ENCODE measurements at places on chromosomes 2 and 18.

DNA sequence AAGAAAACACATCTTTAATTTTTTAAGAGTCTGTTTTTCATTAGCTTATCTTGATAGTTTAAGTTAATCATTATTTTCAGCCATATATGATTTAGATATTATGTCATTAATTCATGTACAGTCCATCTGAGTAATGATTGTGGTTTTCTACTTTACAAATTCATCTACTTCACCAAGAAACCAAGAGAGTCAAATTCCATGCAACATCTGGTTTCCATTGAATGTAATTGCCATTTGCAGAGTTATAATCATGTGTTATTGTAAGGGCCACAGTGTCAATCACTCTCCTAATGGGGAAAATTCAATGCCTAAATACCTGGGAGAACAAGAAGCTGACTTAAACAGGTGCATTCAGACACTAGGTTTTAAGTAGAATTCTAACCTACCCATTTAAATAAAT is 217.2 kb upstream of the OSR1 start:
- no peak for DNase-seq

DNA sequence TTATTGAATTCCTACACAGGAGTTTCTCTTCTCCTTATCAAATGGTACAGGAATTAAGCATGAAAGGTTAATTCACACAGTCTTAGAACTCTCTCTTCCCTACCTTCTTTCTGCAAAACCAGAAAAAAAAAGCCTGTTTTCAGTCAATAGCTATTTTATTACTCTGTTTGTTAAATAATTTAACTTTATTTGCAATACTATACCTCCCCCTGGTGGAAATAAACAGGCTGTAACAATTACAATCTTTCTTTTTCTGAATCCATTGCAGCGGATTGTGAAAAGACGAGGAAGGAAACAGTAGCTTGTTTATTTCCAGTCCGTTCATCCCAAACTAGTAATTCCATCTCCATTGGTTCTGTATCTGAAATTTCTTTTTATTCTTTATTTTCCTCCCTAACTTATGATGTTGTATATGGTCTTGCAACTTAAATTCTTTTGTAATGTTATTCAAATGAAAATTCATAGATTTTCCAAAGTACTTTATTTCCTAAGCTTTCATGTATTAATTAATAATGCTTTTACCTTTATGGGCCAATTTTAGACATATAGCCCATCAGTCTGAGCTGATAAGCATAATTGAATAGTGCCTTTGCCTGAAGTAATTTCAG is 165.2 kb downstream of the SH3BP4 start:
- peak; percentile 31 for DNase-seq

DNA sequence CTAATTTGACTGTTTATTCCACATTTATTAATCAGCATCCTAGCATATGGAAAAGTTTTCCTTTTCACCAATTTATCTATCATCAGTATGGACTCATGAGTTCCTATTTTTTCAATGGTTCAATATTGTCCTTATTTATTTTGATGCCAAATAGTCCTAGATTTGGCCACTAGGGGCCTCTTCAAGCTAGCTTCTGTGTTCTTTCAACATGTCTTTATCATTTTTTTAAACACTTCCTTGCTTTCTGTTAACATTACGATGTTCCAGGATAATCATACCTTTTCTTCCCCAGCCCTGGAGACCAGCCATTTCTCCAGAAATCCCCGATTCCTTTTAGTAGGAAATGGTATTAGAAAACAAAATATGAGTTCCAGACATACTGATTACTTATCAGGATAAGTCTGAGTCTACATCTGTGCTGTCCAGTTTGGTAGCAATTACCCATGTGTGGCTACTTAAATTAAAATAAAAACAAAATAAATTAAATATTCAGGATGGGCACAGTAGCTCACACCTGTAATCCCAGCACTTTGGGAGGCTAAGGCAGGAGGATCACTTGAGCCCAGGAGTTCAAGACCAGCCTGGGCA is 70.6 kb downstream of the RPE start:
- DNase-seq: peak; percentile 21

DNA sequence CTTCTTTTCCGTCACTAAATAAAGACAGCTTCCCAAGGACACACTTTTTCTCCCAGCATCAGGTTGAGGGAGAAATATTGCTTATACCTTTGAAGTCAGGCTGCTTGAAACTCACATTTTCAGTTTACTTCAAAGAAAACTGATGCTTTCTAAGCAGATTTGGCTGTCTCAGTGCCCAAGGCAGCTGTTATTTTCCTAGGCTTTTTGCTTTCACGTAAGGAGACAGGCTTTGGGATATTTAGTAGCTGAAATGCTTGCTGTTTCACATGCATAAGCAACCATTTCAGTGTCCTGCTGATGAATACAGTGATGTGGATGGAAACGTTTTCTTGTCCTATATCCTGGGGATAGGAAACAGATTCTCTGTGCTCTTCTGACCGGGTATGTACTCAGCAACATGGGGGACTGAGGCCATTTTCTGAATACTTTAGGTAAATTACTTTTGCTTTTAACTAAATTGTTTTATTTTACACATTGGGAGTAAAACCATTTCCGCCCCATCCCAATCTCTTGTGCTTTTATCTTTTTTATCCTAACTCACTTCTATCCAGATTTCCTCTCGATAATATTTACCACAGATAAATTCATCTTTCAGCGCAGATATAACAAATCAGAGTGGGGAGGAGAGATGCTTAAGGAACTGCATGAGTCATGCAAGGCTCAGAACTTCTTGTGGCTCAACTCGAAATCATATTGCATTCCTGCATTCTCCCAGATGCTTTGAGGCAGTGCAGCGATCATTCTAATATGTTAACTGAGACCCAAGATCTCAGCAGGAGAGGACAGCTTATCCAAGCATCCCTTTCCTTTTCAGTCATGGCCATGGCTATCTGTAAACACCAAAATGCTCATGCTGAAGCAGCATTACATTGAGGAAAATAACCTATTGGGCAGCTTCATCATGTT is 22.2 kb downstream of the GALR1 start:
- no peak for DNase-seq

GRCh38 chr18:8957731-8958130 is 144.8 kb upstream of the NDUFV2 start:
- DNase-seq: no peak

DNA sequence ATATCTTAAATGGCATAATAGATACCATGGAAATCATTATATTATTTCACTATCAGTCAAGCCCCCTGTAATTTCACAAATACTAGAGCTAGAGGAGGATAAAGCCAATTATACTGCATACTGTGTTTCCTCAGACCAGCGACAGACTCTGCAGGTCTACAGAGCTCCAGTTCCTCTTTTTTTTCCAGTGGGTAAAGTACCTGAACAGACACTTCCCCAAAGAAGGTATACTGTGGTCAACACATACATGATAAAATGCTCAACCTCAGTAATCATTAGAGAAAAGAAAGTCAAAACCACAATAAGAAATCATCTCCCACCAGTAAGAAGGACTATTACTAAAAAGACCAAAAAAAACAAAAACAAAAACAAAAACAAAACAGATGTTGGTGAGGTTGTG is 44.6 kb downstream of the SCN7A start:
- DNase-seq: no peak

- DNase-seq: no peak
Measured at GRCh38 chr2:14516844-14517243, 115.7 kb upstream of the LRATD1 start.

GRCh38 chr2:138633049-138633448 is 131.5 kb downstream of the SPOPL start:
- no peak for DNase-seq

DNA sequence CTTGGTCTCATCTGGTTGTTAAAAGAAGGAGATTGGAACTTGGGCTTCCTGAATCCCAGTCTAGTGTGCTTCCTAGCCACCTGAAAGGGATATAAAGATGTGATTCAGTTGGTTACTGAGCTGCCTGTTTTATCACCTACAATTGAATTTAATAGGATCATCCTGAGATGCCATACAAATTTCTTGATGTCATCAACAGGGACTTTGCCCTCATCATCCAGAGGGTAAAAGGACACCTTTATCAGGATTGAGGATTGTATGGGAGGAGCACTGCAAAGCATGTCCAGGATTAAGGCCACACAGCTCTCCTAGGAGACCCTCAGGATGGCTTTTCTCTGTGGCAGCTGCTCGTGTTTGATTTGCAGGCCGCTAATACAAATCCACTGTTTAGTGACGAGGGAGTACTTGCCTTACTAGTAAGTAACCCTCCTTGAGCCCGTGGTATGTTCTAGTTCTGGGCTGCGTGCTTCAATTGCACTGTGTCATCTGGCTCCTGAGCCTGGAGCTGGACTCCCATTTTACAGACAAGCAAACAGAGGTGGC is 28.6 kb downstream of the SH3RF3 start:
- DNase-seq: no peak

GRCh38 chr2:95698146-95698545 is 106.3 kb downstream of the TRIM43 start:
- DNase-seq: no peak

DNA sequence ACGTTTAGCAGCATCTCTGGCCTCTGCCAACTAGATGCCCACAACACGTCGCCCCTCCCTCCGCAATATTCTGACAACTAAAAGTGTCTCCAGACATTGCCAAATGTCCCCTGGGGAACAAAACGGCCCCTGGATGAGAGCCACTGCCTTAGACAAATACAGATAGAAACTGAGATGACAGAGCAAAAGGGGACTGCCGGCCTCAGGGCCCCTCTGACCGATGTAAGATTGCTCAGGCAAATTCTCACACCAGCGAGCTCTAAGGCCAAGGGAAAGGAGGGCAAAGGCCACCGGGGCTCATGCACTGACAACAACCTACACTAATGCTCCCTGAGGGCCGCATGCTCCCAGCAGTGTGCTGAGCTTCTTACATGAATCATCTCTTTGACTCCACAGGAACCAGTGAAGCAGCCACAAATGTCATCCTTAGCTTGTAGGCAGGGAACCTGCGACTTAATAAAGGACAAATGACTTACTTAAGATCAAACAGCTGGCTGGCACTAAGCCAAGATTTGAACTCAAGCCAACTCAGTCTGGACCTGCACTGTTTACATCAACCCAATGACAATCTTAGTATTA is 228.5 kb downstream of the TTC32 start:
- DNase-seq: no peak

- no peak for DNase-seq
Measured at GRCh38 chr2:104408266-104408665, 445.6 kb upstream of the POU3F3 start.

GRCh38 chr18:31723990-31724711 is 36.5 kb downstream of the SLC25A52 start:
- DNase-seq: no peak

DNA sequence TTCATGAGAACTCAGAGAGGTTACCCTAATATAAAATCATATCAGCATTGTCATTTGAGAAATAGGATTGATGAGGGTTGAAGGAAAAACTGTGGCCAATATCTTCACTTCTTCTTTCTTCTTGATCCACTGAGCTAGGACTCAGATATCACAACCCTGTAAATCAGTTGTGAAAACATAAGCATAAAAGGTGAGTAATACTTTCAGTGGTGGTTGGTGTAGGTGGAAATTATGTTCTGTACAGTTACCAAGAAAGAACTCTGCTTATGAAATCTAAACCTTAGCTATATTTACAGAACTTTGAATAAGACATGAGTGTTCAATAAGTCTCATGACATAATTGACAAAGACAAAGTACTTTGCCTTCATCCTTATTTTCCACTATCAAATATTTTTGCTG is 56.3 kb downstream of the PAX3 start:
- no peak for DNase-seq

DNA sequence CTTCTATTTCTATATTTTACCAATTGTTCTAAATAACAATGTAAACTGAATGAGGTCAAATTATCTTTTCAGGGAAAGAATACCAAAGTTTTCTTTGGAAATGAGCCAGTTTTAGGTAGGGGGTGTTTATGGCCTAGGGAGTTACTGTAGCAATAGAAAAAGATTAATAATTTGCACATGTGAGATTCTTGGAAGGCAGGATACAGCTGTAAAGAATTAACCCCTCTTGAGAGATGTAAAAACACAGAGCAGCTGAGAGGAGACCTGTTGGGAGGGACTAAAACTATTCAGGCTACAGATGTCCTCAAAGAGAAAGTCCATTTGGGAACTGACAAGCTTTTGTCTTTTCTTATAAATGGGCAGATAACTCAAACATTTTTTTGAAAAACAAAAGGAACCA is 182.2 kb downstream of the FIGN start:
- no peak for DNase-seq

DNA sequence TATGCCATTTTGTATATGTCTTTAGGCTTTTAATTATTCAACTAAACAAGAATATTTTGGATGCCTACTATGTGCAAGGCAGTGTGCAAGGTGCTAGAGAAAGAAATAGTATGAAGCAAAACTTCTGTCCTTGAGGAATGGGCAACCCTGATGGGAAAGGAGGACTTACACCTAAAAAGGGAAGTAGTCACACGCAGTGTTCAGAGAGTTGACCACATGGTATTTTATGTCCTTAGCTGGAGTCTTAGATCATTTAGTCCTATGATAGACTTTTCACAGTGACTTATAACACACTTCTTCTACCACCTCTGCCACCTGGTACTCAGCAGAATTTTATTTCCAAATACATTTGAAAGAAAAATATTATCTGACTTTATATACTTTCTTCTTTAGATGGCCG is 291.6 kb downstream of the PLCL1 start:
- no peak for DNase-seq
